ENCODE measurements at places on chromosomes 4 and X. TPM values are rescaled to one million over a fixed set of nuclear protein-coding genes. Genes with fewer than 3 reads are reported as not detected.
A peak's percentile ranks its signal among the peaks of the same experiment; 100 is the strongest.

GRCh38 chr4:57404483-57404882 is 294.3 kb upstream of the IGFBP7 start:
- DNase-seq: no peak

GRCh38 chrX:44785652-44786051 is 58.2 kb upstream of the DUSP21 start:
- no peak for DNase-seq

BEX1 gene
- 0.38 TPM for total RNA-seq

DNA sequence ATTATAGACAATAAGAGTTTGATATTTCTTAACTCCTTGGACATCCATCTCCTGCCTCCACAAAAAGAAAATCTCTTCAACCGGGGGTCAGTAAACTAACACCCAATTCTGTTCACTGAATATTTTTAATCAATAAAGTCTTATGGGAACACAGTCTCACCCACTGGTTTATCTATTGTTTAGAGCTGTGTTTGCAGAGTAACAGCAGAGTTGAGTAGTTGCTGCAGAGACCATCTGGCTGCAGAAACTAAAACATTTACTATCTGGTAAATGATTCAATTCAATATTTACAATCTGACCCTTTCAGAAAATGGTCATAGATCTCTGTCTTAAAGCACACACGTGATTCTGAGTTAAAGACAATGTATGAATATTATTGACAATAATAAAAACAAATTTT is 94.0 kb downstream of the TMA16 start:
- no peak for DNase-seq

DNA sequence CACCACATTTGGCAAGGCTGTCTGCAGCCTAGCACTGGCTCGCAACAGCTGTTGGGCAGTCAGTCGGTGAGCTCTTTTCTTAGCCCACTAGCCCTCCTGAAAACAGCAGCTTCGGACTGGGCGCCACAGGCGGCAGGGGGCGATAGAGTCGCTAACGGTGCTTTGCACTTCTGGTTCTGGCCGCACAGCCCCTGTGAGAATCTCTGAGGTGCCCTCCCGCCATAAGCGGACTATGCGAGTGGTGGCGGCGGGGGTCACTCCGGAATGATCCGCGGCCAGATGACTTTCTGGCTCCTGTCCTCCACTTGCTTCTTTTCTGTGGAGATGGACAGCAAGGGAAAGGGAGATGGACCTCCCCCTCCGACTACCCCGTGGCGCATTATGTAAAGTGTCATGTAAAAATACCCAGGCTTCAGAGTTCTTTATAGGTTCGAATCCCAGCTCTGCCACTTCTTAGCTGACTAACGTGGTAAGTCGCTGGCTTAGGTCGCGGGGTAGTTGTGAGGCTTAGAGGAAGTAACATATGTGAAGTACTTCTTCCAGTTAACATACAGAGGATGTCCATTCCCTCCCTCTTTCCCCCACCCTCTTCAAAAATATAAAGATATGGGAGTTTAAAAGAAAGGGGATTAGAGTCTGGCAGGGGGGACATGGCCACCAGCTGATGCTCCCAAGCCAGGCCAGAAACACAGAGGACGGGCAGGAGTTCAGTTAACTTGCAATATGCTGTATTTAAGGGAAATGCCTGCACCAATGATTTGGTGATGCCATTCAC is 11.0 kb downstream of the ARHGAP36 start:
- no peak for DNase-seq

TECRL gene
- 1,120 TPM for total RNA-seq

DNA sequence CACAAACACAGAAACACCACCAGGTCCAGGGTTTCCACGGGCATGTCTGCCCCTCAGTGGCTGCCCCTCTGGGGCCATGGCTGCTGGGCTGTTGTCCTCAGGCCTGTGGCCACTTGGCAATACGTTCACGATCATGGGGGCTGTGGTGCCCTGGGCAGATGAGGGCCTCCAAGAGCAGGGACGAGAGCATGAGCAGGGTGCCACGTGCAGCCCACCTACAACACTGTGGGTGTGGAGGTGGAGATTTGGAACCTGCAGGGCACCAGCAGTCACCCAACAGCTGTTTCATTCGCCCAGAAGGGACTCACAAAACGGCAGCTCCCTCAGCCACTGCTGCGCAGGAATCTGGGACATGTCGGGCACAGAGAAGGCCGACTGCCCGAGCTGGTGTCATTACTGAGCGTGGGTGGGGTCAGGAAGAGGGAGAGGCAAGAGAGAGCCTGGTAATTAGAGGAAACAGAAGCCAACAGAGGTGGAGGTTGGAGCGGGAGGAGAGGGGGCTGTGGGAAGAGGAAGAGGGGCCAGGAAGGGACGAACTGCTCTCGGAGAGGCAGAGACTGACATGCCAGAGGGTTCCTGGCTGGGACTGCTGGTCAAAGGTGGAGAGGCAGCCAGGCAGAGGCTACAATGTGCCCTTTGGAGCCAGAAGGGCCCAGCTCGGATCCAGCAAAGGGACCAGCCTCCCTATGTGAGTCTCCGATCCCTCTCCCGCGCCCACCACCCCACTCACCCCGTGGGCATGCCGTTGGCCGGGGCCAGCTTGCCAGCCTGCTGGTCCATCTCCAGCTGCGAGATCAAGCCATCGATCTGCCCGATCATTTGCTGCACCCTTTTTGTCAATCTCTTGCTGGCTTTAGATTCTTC is 23.1 kb downstream of the FGFR3 start:
- no peak for DNase-seq

DNA sequence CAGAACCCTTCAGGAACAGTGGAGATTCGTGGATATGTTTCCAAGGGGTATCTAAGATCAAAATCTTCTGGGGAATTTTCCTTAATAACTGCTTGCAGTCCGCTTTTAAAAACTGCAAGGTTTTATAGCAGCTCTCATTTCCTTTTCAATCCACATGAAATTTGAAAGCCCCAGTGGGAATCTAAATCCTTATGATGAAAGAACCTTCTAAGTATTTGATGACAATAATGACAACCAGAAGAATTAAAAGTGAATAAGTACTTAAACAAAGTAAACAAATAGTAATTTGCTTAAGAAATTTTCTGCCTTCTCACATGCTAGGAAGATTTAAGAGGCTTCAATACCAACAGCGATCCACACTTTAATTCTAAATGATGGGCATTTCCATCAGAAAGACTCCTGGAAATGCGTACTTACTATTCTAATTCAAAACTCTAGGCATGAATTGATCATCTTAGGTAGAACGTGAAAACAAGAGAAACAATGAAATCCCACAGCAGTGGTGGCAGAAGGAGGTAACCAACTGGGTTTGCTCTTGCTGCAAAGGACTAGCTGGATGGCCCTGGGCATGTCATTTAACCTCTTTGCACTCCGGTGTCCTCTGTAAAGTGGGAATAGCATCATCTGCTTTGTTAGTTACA is 37.6 kb upstream of the S100G start:
- no peak for DNase-seq

SMPX gene
- 661 TPM for total RNA-seq

SERTM2 gene
- total RNA-seq: not detected

PPARGC1A gene
- total RNA-seq: 77.5 TPM

ENPEP gene
- total RNA-seq: 4.1 TPM

GRCh38 chr4:147853706-147854105 is 121.8 kb downstream of the ARHGAP10 start:
- no peak for DNase-seq

KDR gene
- total RNA-seq: 23.2 TPM

DNA sequence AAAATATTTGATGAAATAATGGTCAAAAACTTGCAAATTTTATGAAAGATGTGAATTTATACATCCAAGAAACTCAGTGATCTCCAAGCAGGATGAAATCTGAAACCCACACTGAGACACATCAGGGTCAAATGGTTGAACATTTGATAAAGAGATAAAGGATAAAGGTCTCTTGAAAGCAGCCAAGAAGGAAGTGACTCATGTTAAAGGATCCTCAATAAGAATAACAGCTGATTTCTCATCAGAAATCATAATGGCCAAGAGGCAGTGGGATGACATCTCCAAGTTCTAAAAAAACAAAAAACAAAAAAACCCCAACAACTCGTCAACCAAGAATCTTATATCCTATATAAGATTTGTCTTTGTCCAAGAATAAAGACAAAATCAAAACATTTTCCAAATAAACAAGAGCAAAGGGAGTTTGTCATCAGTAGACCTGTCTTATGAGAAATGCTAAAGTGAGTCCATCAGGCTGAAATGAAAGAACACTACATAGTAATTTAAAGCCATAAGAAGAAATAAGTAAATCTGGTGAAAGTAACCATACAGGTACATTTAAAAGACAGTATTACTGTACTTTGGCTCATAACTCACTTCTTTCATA is 121.7 kb downstream of the PDS5A start:
- DNase-seq: no peak

DNA sequence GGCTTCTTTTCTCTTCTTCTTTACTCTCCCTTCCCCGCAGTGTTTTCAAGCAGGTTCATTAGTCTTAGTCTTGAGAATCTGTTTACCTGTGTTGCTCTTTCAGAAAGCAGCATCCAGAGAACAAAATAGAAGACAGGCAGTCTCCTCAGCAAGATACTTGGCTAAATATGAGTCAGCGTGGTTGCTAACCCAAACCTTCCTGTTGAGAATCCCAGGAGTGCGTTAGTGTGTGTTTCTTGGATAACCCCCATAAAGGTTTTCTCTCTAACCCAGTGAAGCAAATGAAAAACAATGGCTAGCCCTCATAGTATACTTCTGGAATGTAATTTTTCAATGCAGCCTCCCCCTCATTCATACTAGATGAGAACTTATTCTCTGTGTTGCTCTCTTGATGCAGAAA is 41.1 kb downstream of the BMPR1B start:
- no peak for DNase-seq

NHS gene
- 2.8 TPM for total RNA-seq

DNA sequence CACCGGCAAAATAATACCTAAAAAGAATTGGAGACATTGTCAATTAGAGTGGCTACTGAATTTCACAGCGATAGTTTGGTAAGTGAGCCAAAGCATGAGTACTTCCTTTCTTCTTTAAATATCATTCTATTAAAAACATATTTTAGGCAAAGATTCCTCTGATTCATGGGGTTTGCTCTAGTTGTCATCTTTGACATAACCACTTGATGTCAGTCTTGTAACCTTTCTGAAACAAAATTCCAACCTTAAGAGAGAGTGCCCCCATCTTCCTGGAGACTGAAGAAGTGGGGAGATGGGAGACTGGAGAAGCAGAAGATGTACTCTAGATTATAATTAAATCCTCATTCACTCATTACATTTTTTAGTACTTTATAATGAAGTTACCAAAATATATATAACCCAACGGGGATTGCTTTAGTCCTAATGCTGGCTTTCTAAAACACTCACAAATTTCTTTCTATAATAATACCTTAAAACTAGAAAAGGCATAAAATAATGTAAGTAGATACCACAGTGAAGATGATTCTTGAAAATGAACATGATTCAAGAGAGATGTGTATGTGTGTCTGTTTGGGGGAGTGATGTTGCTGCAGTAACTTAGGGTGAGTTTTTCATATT is 96.4 kb downstream of the EMCN start:
- no peak for DNase-seq

USP51 gene
- total RNA-seq: 1.2 TPM

GAGE12J gene
- not detected for total RNA-seq

HTR2C gene
- total RNA-seq: not detected

DNA sequence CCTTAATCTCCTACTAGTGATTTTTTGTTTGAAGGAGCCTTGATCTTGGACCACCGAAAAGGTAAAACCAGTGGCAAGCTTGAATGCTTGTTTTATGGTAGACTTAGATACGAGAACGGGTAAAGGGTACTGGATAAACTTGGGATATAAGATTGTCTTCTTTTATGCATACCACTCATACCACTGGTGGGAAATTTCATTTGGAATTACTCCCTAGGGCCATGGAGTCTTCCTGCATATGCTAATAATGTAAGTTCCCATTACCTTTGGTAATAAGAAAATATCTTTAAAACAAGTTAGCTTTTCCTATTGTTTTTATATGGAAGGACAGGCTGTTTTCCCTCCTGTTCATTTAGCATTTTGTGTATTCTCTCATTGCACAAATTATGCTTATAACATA is 11.7 kb downstream of the SMARCAD1 start:
- no peak for DNase-seq

- DNase-seq: peak; percentile 75
These were observed 426 bp downstream of the SLBP start for GRCh38 chr4:1711571-1712215.

DNA sequence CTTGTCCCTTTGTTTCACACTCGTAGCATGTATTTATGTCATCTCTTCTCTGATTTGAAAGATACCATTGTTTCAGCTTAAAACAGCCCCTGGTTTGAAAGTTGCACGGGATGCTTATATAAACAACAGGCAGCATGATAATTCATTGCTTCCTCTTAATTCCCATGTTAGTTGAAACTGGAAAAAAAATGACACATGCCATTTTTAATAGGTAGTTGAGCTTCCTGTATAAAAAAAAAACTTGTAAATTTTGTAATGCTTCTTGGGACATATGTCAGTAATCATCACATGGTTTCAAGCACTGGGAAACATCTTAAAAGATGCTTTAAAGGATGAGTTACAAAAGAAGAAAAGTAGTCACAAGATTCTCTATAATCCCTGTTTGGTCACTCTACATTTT is 243.0 kb downstream of the PALLD start:
- DNase-seq: no peak

- no peak for DNase-seq
These were observed 13.0 kb upstream of the MCF2 start for GRCh38 chrX:139720979-139721378.
